Sigmoid colon (tissue), 7 donors: ENCODE measurements at places on chromosomes 13 and 19. TPM values are rescaled to one million over a fixed set of nuclear protein-coding genes. Genes with fewer than 3 reads are reported as not detected.
A peak's percentile ranks its signal among the peaks of the same experiment; 100 is the strongest.

The TJP3 gene
- total RNA-seq = not detected

DNA sequence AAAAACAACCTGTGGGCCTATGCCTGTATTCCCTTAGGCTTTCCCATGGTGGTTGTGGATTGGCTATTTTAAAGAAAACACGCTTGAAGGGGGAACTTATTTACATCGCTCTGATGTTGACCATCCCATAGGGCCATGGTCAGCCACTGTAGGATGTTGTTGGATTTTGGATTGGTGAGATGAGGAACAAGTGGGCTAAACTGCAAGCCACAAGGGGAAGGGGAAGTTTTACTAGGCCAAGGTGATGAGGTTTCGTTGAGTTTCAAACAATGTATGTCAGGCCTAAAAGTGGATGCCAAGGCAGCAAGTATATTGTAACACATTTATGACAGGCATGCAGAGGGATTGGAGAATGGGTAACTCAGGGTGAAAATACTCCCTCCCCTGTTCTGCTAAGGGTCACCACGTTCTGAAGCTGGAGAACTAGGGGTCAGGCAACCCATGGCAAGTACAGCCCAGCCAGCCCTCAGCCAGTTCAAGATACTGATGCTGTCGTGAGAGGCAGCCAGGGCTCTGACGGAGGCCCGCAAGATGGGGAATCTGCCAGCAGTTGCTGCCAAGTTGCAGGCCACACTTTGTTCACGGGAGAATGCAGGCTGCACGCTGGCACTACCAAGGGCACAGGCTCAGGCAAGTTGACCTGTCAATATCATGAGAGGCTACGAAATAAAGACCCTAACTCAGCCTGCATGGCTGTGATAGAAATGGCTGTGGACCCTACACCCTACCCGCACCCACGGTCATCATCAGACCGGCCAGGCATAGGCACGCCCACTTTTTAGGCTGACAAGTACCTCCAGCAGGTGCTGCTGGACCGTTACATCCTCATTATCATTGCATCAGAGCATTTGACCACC is 11.1 kb downstream of the IRGC start:
- DNase-seq = no peak

DNA sequence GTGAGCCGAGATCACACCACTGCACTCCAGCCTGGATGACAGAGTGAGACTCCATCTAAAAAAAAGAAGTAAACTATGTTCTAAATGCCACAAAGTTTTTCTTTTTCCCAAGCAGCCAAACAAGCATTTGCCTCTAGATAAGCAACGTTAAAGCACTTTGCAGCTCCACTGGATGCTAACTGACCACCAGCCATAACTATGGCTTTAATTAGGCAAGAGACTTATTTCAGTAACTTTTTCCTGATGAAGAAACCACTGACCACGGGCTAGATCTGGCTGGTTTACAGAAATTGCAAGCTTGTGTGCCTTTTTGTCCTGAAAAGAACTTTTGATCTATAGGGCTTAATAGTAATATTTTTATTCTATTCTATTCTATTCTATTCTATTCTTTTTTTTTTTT is 22.1 kb downstream of the CD70 start:
- DNase-seq = no peak

DNA sequence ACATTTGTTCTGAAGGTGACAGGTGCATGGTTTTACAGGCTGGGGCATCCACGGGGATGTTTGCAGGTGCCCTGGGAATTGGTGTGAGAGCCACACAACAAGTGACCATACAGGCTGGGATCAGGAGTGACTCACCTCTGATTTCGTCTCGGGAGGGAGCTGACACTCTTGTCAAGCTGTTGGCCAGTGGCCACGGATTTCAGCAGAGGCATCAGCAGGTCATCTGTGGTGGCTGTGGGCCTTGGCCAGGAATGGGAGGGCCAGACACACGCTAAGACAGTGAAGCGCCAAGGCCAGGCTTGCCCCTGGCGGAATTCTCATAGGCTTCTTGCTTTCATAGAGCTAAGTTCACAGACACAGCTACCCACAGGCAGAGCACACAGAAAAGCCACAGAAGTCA is 108.6 kb downstream of the HSPH1 start:
- DNase-seq = no peak

- peak; percentile 97 for DNase-seq
Observed at GRCh38 chr19:15123900-15124299, 16.7 kb downstream of the SYDE1 start.

DNA sequence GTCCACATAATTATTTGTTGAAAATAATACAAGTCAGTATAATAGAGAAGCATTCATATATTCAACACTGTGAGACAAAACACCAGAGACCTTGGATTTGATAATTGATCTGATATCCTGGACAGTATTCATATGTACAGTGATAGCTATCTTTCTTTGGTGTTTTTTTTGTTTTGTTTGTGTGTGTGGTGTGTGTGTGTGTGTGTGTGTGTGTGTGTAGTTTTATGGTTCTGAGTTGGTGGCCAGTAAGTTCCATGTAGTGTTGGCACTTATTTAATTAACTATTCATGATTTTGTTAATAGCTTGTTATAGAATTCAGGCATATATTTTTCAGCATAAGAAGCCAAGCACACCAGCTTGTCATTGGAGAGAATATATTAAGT is 1.6 kb upstream of the ANGPTL6 start:
- no peak for DNase-seq

The FFAR2 gene
- total RNA-seq = not detected

The RANBP3 gene
- 63.1 TPM for total RNA-seq

The PABPC3 gene
- total RNA-seq = not detected

- DNase-seq = no peak
Observed at GRCh38 chr13:41700790-41701310, 243.5 kb downstream of the RGCC start.

DNA sequence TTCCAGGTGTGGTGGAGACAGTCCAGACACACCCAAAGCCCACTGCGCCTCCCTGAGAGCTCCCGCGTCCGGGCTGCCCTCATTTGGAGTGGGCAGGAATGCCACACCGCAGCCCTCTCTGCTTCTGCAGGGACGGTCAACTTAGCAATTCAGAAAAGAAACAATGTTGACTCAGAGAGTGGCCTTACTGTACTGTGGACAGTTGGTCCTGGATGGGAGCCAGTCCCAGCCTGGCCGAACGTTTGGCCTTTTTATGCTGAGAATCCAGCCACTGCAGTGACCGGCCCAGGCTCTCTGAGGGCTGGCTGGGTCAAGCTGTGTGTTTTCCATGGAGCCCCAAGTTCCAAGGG is 7.2 kb downstream of the GAS6 start:
- DNase-seq = no peak
